Stimulated activated CD4-positive, alpha-beta T cell treated with anti-CD3 and anti-CD28 coated beads, Interleukin-12 subunit alpha, Interleukin-12 subunit beta, amount 100 ng/mL, for 24 hours (primary cell): ENCODE measurements at places on chromosomes 2 and 18.

- no peak for DNase-seq
Measured at GRCh38 chr2:180621941-180622918, 358.2 kb upstream of the UBE2E3 start.

- DNase-seq: no peak
Measured at GRCh38 chr18:77308216-77308615, 58.6 kb downstream of the GALR1 start.

DNA sequence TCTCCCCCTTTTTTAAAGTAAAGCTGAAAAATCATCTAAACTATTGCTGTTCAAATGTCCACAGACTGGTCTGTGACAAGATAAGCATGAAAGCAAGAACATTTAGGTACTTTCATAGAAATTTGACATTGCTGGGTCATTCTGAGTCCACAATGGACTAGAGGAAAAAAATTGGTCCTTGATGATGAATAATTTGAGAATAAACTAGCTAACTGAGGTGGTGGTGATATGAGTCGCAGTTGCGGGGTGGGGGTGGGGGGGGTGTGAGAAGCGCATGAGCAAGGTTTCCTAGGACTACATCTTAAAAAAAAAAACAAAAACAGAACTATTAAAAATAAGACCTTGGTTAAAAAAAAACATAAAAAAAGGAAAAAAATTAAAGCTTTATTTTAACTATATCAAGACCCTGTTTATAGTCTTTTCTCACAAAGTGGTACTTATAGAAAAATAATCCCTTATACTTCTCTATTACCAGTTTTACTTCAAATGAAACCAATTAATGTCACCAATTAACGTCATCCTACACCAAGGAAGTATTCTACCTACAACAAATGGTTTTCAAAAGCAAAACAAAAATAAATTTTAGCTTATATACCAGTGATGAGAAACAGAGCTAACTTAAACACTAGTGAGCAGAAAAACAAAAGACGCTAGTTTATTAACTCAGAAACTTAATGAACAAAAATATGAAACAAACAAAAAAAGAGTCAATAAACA is 88.1 kb downstream of the ASXL2 start:
- DNase-seq: no peak

DNA sequence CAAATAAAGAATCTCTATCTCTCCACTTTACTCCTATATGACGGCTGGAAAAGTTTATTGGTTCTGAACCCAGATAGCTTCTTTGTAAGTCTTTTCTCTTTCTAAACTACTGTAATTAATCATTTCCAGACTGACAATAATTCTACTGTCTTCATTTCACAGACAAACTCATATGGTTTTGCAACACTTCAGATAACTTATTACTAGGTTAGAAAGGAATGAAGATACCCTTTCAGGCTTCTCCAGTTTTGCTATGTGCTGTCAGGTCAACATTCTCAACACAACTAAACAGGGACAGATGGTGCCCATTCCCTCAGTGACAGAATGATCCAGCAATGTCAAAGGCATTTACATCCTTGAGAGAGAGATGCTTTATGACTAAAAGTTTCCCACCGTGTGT is 198.5 kb upstream of the ITGA4 start:
- no peak for DNase-seq

- no peak for DNase-seq
Measured at GRCh38 chr2:196586511-196586991, 53.0 kb upstream of the CCDC150 start.

- DNase-seq: no peak
Measured at GRCh38 chr2:71306762-71307161, 24.8 kb upstream of the ZNF638 start.

DNA sequence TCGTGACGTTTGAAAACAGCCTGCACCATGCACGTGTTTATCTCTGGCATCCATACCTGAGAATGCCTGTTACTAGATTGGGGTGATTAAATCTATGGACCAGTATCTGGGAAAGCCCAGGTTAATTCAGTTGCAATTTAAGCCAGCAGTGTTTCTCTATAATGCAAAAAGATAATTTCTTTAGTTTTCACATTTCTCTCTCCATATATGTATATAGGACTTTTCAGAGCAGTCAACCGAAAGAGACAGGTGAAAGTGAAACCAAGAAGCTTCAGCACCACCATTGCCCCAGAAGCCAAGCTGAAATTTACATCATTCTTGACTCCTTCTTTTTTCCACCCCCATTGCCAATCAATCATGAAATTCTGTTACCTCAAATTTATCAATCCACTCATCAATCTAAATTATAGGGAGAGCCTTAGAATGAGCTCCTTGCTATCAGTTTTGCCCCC is 2.7 kb upstream of the LRP2 start:
- no peak for DNase-seq

- no peak for DNase-seq
Measured at GRCh38 chr2:43285987-43286386, 59.6 kb upstream of the ZFP36L2 start.

GRCh38 chr2:65357959-65358294 is 74.5 kb downstream of the SPRED2 start:
- DNase-seq: no peak

DNA sequence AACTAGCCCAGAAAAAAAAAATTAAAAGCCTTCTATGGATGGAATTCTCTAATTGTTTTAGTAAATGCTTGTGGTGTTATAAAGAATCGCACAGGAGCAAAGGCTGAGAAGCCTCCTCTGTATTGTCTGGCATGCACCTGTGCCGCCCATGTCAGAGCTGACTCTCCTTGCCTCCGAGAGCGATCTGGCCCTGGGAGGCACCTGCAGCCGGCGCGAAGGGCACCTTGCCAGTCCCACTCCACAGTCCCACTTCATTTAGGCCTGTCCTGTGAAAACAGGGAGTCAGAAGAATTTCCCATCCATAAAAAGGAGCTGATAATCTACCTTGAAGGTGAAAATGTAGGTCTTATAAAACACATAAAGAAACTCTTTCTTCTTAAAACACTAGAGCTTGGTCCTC is 170.9 kb upstream of the PXDN start:
- no peak for DNase-seq

GRCh38 chr2:67896076-67896475 is 166.7 kb downstream of the C1D start:
- no peak for DNase-seq

DNA sequence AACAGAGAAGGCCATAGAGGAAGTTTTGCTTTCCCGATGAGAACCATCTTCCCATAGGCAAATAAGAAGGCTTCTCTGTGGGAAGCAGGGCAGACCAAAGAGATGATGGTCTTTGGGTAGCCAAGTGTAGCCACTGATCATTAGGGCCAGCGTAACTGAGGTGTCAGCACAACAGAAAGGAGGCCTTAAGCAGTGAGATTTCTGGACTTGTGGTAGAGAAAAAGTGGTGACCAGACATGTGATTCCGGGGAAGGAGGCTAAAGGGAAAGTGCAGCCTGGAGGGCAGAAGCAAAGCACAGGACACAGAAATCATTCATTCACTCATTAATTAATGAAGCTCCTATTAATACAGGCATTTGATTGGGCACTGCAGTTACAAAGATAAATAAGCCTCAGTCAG is 15.4 kb downstream of the EVA1A start:
- no peak for DNase-seq
